ENCODE measurements at places on chromosomes 1 and 21.

GRCh38 chr1:235851939-235852338, 14.8 kb downstream of the LYST start:
- DNase-seq, result no peak

- DNase-seq, result no peak
Measured at GRCh38 chr1:244796719-244797406, 38.6 kb upstream of the COX20 start.

- no peak for DNase-seq
Measured at GRCh38 chr1:109255097-109255651, 5.8 kb downstream of the CELSR2 start.

- no peak for DNase-seq
Measured at GRCh38 chr1:188937965-188938551, 1539.6 kb downstream of the BRINP3 start.

DNA sequence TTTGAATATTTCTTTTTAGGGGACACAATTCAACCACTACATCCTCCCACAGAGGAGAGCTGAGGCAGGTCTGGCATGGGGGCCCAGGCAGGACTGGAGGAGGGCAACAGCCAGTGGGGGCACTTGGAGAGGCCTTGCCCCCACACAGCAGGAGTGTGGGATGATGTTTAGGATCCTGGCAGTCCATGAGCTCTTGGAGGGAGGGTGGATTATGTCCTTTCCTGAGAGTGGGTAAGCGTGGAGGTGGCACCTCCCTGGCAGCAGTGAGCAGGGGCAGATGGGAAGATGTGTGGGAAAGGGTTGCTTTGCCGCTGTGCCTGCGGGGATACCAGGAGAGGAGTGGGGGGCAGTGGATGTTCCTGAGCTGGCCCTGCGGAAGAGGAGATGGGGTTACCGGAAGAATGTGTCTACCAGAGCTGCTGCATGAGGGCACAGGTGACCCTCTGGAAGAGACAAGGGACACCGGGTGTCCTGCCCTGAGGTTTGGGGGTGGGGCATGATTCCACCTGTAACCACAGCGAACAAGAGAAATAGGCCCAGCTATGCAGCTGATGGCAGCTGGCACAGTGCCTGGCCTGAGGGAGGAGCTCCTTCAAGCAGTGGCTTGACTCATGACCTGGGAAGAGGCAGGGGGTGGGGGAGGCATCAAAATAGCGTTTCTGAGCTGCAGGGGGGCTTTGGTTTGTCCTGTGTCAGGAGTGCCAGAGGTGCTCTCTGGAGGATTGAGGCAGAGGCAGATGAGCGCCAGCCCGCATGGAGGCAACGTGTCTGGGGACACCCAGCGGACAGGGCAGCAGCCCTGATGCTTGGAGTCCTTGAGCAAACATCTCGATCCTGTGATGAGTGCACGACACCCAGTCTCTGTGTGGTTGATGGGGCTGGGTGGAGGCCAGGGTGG, 123.9 kb upstream of the TMPRSS2 start:
- DNase-seq, result no peak

DNA sequence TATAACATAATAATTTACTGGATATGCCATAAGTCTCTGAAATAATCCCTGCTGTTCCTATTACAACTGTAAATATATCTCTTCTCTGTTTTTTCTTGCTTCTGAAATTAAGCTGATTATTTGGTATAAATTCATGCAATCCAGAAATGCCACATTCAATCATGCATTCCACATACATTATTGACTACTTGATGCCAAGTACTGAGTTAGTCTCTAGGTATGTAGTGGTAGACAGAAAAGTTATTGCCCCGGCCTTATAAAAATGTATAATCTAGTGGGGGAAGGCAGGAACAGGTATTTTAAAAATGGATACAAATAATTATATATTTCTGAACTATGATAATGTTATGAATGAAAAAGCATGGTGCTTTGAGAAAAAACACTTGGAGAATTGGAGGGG, 338.6 kb upstream of the SNX7 start:
- no peak for DNase-seq

GRCh38 chr1:2379733-2380404, 11.5 kb downstream of the MORN1 start:
- DNase-seq, result no peak

DNA sequence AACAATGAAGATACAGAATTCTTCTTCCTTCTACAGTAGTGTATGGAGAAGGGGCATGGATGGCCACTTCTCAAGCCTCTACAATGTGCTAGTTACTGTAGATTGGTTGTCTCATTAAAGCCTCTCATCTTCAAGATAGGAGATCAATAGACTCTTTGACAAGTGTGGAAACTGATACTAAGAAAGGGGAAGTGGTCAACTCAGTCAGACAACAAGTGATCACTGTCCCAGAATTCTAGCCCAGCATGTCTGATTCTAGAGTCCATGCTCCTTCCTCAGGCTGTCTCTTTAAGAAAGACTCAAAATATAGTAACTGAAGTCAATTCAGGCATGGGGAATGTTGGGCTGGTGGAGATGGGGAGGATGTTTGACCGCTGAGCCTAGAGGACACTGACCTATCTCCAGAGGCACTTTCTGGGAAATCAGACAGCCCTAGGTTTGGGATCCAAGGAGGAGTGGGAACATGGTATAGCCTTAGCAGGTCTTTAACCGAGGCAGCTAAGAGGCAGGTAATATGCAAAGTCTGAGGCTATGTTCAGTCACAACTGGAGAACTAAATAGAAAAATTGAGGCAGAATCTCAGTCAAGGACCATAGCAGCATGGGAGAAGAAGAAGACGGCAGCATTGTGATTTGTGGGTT, 39.3 kb upstream of the EYA3 start:
- no peak for DNase-seq

GRCh38 chr1:247746391-247746935, 1.5 kb downstream of the OR14A2 start:
- DNase-seq, result no peak

GRCh38 chr21:36403713-36404112, 18.5 kb downstream of the CHAF1B start:
- DNase-seq, result no peak

DNA sequence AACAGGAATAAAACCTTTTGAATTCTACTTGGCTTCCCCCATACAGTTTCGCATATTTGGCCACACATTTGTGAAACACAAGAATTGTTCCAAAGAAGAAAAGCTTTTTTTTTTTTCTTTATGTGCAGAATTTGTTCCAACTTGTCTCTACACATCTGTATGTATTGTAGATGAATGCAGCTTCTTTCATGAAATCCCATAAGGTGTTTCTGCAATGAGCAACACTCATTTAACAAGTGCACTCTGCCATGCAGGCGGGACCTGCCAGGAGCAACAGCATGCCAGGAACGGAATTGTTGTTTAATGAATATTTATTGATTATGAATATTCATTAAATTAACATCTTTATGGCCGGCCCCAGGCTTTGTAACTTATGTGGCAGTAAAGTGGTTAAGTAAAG, 1075.0 kb downstream of the TTLL7 start:
- DNase-seq, result no peak

- DNase-seq, result peak; percentile 69
Measured at GRCh38 chr1:161367684-161368400, at the start of gene CFAP126. Gene CFAP126, minus strand, starts transcription at chr1:161367876. Its CDS starts 8 bp downstream, at chr1:161367868.

- no peak for DNase-seq
Measured at GRCh38 chr21:21971384-21971783, 973.2 kb downstream of the NCAM2 start.

DNA sequence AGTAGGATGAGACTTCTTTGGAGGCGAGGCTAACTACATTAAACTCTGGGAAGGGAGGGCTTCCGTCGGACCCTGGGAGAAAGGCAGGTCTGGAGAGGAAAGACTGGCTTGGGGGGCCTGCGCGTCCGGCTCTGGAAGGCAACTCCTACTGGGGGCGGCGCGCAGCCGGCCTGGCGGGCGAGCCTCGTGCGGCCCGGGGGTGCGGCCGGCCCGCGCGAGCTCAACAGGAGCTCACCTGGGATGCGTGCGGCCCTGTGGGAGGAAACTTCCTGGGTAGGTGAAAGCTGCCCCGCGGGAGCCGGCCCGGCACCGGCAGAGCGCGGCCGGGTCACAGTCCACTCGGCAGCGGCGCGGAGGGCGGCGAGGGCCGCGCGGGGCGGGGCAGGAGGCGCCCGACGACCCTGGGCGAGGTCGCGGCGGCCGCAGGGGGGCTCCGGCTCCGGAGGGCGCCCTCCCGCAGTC, 449 bp downstream of the EPS15 start:
- peak; percentile 54 for DNase-seq

DNA sequence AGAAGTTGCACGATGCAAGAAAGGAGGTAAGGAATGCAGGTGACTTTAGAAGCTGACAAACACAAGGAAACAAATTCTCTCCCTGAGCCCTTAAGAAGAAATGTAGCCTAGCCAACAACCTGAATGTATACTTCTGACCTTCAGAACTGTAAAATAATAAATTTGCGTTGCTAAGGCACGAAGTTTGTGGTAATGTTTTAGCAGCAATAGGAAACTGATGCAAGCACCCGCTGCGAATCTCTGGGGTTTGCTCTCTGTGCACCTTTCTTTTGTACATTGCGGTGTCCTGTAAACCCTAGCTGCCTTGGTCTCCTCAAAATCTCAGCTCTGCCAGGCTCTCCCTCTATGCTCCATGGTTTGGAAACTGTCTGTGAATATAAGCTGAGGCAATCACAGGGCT, 15.1 kb downstream of the CD53 start:
- no peak for DNase-seq

DNA sequence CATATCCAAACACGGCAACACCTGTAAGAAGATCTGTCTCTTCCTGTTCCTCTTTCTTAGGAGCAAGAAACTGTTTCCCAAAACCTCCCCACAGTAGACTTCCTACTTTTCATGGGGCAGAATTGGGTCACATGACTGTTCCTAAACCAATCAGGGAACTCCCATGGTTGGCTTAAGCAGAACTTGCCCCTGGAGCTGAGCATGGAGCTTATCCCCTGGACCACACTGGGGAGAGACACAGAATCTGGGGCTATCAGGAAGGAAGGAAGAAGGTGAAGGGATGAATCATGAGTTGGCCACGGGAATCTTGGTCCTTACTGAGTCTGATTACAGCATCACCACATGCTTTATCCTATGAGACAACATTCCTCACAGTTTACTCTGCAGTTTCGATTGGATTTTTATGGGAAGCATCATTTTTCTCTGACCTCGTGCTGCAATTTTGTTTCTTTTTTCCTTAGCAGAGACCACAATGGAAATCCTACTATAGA, 81.8 kb downstream of the CDC7 start:
- DNase-seq, result no peak

DNA sequence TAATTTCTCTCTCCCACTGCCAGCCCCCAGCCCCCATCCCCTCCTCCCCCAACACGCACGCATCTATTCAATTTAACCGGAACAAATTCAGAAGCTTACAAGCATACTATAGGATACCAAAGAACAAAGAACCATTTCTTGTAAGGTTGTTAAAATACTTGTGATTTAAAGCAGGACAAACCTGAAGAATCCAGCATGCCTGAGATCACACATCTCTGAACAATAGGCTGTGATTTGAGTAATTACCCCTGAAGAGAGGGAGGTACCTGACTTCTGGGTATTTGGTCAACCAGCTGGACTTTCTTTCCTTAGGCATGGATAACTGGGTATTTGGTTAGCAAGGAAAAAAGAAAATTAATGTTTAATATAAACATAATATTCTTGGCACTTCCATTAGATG, 105.1 kb downstream of the NMNAT2 start:
- no peak for DNase-seq

DNA sequence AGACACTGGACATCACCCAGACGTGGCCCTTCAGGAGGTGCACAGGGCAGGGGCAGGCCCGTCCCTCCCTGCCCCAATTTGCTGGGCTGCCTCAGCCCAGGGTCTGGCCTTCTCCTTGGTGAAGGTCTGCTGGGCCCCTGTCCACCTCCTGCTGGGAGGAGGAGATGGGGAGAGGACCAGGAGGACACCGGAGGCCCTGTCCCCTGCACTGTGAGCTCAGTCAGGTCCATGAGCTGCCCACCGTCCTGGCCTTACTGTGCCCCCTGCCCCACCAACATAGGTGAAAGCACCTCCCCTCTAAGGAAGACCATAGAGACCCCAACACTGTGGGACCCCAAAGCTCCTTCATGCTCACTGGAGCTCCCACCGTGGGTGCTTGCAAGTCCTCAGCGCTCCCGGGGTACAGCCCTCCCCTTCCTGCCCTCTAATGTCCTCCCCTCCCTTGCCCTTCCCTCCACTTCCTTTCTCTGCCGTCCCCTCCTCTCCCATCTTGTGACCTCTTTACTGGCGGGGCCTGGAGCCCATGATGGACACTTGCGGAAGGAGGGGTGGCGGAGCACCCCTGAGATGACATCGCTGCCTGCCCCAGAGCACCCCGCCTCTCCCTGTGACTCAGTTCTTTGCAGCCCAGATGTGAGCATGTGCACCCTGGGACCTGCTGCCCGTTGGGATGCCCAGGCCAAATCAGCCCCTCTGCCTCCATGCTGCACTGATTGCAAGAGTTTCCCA, 4.6 kb downstream of the LRRC3 start:
- DNase-seq, result no peak

GRCh38 chr1:159282118-159282517, 20.0 kb upstream of the FCER1A start:
- no peak for DNase-seq

DNA sequence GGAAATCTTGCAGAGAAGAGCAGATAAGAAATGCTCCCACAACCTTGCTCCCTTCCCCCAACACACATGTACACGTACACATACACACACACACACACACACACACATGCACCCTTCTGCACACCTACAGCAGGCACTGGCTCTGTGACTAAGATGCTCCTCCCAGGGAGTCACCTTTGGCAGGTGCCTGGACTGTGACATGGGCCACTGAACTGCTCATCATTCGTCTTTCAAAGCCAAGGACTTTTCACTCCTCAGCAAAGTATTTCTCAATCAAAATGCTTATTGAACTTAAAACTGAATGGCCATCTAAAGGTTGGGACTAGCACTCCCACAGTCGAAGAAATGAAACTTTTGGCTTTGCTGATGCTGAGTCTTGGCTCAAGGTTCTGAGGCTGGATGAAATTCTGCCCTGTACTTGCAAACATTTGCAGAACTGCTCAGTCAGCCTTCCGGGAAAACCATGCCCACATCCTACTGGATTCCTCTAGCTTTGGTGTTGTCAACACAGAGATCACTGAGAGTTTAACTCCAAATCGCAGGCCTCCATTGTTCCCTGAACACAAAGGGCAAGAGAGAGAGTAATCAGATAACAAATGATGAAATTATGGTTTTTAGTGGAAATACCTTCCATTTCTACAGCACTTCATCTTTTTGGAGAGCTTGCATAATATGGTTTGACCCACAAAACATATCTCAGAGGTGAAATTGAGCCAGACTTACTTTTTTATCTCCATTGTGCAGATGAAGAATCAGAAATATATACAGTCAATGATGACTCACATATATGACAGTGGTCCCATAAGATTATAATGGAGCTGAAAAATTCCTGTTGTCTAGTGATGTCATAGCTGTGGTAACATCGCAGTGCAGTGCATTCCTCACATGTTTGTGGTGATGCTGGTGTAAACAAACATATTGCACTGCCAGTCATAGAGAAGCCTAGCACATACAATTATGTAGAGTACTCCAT, 72.4 kb upstream of the BCAR3 start:
- DNase-seq, result no peak

GRCh38 chr1:36304970-36305914, 926 bp upstream of the SH3D21 start:
- no peak for DNase-seq
